Activated gamma-delta T cell (primary cell): ENCODE measurements at places on chromosomes 6 and 20.

GRCh38 chr20:45890985-45891983 is at the start of the genes CTSA and NEURL2:
TSS of gene CTSA (plus strand) at chr20:45891335. CDS start at chr20:45891569, 234 bp downstream.
TSS of gene NEURL2 (minus strand) at chr20:45891208. CDS start at chr20:45890991, 217 bp downstream.
- peak; percentile 63 for DNase-seq

DNA sequence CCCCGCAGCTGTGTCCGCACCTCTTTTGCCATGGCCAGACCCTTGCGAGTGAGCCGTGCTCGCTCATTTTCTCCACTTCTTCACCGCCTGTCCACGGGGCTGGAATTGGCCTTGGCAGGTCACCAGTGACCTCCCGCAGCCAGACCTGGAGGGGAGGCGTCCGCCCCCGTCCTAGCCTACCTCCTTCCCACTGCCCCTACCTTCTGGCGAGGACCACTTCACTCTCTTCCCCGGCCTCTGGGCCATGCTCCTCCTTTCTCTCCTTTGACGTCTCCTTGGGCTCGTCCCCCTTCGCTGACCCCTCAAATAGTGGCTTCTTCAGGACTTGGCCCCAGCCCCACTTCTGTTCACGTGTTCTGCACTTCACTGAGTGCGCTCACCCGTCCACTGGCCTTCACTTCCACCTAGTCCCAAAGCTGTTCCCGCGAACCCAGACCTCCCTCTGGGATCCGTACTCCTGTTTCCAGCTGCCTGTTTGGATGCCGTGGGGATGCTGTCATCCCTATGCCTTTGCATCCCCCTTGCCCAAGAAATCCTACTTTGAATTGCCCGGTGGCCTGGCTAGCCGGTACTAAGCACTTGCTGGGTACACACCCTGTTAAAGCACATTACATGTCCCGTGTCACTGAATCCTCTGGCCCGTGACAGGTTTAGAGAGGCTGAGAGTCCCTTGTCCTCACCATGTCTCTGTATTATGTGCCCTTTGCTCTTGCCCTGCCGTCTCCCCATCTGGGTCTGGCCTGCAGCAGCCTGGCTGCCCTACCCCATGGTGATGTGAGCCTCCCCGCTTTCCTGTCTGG is 33.0 kb downstream of the SPATA2 start:
- DNase-seq = no peak

DNA sequence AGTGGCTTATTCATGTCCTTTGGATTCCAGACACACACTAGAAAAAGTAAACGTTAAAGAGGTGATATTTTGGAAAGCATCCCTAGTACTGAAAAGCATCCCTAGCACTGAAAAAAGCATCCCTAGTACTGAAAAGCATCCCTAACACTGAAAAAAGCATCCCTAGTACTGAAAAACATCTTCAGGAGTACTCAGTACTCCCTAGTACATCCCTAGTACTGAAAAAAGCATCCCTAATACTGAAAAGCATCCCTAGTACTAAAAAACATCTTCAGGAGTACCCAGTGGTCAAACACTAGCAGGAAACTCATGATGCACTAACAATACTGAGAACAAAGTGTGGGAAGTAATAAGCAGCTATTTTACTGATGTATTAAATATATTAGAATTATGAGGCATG is 45.6 kb upstream of the SAMHD1 start:
- DNase-seq = no peak

DNA sequence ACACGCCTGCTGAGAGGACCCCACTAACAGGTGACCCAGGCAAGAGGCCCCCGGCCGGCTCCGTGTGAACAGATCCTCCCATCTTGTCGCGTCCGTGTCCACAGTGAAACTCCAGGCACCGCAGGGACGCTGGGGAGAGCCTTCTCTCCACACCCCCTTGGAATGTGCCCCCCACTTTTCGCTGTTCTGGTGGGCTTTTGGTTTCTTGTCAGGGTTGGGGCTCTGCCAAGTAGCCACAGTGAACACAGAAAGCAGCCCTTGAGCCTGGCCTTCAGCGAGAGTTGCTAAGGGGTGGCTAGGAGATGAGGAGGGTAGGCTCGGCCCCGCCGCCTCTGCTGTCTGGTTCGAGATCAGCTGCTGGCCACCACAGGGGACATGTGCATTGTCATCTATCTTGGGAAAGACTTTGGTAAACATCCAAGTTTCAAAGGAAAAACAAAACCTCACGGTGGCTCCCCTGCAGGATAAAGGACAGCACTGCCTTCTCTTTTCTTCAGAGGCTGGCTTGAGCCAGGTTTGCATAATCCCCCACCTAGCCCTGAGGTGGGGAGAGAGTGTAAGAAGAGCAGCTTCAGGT is 22.7 kb downstream of the SYNDIG1 start:
- no peak for DNase-seq

DNA sequence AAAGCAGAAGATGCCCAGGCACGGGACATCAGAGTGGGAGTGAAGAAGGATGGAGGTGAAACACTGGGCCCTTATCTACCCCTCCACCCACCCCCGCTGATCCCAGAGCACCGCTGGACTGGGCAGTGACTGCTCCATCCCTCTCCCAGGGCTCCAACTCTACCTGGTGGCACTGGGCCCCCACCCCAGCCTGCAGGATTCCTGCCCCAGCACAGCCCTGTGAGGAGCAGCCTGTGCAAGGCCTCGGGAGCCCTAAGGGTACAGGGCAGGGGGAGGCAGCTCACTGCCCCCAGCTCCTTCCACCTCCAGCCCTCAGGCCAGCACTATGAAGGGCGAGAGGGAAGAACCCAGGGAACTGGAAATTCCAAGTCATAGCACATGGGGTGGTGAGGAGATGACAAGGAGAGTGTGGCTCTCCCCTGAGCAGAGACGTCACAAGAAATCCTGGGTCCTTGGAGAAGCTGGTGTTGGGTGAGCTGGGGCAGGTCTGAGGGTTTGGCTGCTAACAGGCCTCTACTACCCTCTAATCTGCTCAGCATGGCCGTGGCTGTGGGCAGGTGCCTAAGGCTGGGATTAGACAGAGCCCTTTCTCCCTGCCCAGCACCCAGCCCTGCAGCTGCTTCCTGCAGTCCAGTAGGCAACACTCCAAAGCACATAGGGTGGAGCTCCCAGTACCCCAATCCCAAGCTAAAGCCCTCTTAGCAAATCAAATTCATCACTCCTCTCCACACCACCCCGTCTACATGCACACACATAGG is 3.5 kb downstream of the CST3 start:
- no peak for DNase-seq

DNA sequence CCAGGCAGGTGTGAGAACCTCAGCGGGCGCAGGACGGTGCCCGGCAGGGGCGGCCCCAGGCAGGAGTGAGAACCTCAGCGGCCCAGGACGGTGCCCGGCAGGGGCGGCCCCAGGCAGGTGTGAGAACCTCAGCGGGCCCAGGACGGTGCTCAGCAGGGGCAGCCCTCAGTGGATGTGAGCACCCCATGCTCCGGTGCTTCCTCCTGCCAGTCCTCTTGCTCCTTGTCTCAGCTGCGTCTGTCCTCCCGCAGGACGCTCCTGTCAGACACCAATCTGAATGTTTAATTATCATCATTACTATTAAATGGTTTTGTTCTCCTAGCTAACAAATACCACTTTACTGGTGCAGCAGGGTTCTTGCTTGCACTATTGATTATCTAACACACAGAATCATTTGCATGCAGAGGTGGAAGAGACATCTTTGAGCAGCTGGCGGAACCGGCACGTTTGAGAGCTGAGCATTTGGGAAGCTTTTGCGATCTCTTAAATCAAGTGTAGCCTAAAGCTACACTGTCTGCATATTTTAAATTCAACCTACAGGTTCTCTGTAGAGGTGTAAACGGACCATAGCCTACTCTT is 39.4 kb upstream of the DACT2 start:
- DNase-seq = no peak

DNA sequence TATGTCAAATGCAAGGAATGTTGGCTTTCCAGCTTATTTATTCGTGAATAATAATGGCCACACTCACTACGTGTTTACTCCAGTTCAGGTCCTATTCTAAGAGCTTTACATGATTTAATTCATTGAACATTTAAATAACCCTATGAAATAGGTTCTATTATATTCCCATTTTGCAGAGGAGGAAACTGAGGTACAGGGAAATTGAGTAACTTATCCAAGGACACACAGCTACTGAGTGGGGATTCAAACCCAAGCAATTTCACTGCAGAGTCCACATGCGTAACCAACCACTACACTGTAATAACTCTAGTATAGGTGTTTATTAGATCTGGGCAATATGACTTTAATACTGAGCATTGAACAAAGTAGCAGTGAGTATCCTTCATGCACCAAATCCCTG is 12.3 kb upstream of the SLC13A3 start:
- no peak for DNase-seq

- no peak for DNase-seq
Measured at GRCh38 chr6:110784610-110784979, 30.7 kb downstream of the CDK19 start.

GRCh38 chr20:5914859-5915258 is 35.5 kb downstream of the TRMT6 start:
- no peak for DNase-seq
